Fibroblast of upper back skin (primary cell): ENCODE measurements at places on chromosomes 5 and 9.
A peak's percentile ranks its signal among the peaks of the same experiment; 100 is the strongest.

DNA sequence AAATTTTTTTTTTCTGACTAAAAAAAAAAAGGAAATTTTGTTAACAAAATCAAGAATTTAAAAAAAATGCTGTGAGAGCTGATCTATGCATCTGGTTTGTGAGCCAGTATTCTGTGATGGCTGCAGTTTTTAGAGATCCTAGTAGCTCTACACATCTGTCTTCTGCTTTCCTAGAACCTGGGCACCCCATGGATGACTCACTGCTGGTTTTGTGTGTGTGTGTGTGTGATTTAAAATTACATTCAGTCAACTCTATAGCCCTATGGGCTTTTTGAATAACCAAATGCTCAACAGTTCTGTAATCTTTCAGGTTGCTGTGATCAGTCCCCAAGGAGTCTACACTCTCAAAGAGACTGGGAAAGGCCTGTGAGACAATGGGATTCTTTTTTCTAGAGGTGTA lies 2.5 kb upstream of the PSMD5 start:
- DNase-seq, result peak; percentile 4

DNA sequence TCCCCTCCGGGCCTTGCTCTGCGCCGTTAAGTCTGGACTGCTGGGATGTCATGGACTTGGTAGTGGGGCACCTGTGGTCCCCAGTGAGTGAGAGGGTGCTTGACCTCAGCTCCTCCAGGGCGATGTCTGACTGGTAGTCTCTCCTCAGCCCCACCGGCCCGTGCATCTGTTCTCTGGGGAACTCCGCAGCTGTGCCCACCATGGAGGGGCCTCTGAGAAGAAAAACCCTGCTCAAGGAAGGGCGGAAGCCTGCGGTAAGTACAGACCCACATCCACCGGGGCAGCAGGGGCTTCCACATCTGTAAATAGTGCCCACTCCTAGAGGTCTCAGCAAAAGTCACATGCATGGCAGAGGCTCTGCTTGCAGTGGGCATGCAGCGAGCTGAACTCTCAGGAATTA lies 52.6 kb upstream of the GARNL3 start:
- no peak for DNase-seq

DNA sequence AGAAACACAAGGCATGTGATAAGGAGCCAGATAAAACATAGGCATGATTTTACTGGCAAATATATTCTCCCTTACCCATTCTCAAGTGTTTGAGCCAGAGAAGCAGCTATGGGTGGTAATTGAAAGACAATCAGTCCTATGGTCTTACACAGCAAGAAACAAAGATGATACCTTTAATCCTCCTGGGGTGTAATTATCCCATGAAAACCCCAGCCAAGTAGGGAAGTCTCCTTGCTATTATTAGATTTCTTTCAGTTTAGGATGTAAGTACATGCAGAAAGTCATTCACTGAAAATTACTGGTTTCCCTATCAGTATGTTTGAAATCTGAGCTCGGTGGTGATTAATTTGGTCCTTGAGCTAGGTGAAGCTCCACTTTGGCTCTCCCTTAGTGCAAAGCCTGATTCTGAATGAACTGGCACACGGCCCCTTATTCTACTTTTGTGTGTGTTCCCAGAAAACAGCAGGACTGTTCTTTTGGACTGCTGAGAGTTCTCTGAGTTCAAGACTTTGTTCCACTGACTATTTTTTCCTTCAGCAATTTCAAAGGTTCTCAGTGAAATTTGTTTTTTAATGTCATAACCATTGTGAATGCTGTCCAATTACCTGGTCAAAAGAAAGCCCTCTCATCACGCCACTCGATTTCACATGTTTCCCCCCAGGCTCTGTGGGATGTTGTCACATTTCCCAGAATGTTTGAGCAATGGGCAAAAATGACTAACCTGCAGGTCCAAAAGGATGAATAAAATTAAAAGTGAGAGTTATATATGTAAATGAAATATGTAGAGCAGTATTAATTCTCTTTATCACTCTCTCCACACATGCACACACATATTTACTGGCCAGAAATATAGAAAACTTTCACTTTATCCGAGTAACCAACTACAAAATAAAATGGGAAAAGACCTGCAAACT lies 343.0 kb downstream of the RAB3C start:
- DNase-seq, result peak; percentile 10

GRCh38 chr9:36282275-36282674 lies 24.0 kb upstream of the GNE start:
- DNase-seq, result no peak

DNA sequence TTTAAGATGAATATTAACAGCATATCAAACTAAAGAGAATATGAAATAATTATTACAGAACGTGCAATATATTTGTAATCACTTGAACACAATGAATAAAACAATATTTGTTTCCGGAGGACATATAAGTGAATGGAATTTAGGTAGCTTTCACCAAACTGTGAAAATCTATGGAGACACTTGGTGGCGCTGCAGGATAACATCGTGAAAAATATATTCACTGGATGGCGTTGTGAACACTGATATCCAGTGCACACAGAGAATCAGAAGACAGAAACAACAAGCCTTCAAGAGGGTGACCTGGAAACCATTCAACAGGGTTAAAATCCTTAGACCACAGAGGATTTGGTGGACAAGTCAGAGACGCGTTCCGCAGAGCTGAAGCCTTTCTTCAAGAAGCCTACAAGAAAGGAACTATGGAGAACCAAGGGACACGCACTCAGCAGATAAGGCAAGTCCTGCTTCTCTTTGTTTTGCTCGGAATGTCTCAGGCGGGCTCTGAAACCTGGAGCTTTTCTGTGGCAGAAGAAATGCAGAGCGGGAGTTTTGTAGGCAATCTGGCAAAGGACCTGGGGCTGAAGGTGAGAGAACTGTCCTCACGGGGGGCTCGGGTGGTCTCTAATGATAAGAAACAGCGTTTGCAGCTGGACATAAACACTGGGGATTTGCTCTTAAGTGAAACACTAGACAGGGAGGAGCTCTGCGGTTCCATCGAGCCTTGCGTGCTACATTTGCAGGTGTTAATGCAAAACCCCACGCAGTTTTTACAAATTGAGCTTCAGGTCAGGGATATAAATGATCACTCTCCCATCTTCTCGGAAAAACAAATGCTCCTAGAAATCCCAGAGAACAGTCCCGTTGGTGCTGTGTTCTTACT lies at the start of gene PCDHB11:
PCDHB11 (plus strand) TSS at position 269 of the 877 bp plus-strand sequence; CDS start at position 417, 148 bp downstream.
- no peak for DNase-seq

DNA sequence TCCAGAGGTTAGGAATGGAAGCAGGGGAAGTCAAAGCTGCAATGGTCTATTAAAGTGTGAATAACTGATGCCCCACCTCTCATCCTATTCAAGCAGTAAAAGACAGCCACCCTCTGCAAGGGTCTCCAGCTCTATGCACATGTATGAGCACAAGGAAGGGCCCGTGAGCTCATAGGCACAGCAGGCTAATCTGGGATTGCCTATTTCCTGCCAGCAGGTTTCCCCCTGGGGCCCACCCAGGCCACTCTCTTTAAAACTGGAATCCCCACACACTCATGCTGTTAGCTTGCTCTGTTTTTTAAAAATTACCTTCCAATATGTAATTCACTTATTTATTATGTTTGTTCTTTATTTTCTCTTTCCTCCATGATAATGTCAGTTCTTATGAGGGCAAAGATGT lies 48.7 kb upstream of the ZNF366 start:
- DNase-seq, result peak; percentile 25

DNA sequence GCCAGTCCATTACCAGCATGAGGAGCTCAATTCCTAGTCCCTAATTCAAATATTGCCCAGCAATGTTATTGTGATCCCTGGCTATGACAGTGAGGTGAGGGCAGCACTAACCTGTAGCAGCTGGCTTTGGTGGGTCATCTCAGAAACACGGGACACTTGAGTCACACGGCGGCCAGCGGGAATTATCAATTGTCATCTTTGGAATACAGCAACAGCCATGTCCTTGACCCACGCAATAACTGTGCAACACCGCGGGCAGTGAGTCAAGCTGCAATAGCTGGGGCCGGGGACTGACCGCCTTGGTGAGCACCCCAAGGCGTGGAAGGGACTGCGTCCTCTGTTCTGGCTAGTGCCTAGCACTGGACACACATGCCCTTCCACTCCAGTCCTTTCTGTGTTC lies 62.5 kb upstream of the ALDH1B1 start:
- no peak for DNase-seq

DNA sequence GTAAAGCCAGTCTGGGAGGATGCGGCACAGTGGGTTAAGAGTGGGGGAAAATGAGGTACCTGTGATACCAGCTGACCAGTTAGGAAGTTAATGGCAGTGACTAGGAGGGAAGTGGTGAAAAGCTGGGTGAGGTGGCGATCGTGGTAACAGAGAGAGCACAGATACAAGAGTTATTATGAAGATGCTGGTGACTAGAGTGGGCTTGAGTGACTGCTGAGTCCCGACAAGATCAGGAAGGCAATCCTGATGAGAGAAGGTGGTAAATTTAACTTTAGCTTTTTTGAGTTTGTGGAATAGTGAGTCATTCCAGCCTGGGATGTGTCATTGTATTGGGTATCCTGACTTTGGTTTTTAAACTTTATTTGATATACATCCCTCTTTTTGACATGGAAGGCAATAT lies 38.8 kb downstream of the CMYA5 start:
- peak; percentile 8 for DNase-seq

DNA sequence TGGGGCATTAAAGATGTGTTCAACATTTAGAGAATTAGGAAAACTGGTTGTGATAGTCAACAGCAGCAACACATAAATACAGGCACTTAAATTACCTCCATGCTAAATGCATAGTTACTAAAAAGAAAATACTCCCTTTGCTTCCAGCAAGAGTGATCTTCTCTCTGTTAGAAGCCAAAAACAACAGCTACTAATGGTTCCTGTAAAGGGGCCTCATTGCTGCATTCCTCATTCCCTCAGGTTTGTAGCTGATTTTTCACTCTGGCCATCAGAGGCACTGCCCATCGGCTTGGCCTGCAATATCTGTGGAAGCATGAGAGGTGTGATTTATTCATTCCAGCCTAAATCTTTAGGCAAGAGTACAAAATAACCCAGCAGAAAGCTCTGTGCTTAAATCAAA lies 466.0 kb upstream of the ADAMTS16 start:
- DNase-seq, result peak; percentile 21

DNA sequence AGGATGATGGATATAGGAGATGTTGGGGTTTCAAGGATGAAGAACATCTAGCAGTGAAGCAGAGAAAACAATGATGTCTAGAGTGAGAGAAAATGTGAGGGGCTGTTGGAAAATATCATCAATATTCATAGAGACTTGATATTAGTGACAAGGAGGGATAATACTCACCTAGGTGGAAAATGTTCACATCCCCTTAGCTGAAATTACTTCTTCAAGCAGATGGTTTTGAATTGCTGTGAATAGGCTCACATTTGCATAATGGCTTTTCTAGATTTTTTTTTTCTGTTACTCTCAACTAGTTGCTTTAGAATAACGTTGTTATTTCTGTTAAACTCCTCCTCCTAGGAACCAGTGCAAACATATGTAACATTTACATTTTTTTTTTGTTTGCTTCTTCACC lies 61.6 kb upstream of the MAP1B start:
- no peak for DNase-seq

DNA sequence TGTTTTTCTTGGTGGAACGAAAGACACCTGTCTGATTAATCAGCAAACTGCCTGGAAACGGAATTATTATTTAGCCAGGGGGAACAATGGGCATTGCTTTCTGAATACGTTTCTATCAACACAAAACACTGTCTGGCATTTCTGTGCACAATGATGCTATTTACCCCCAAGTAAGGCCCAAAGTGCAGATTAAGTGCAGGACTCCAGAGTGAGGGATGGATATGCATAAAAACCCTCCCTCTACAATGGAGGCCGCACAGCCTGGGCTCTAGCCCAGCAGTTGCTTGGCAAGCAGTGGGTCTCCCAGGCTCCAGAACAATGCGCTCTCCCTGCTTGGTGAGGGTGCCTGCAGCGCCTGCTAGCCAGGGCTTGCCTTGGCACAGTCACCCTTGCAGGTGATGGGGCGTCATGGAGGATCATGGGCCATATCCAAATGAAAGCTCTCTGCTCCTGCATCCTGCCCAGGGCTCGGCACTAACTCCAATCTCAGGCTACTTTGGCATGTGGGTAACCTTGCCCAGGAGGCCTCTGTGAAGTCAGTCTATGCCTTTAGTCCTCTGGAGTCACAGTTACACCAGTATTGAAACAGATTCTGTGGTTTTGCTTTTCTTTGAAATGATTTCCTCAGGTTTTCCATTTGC lies 11.5 kb upstream of the SPATA24 start:
- no peak for DNase-seq

GRCh38 chr5:123610665-123611405 lies 98.9 kb downstream of the CSNK1G3 start:
- DNase-seq, result peak; percentile 65

- DNase-seq, result peak; percentile 68
Measured at GRCh38 chr5:150694612-150695011, 6.2 kb downstream of the RBM22 start.

- DNase-seq, result no peak
Measured at GRCh38 chr5:142874540-142874939, 104.4 kb downstream of the ARHGAP26 start.

DNA sequence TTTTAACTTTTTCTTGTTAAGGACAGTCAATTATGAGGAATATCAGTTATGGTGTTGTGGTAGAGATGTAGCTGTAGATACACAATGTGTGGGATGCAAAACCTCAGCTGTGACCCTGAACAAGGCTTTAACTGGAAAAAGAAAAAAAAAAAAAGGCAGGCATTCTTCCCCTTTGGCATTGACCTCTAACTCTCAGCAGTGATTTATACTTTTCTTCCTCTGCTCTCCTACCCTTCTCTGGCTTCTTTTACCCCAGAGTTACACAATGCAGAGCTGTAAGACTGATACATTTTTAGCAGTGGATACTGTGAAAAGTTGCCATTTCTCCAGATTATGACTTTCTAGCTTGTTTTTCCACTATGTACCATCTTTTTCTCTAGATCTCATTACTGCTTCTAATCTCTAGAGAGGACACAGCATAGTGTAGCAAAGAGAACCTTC lies 2.0 kb downstream of the CTNNAL1 start:
- DNase-seq, result no peak

- DNase-seq, result no peak
Measured at GRCh38 chr5:143031781-143032580, 261.8 kb downstream of the ARHGAP26 start.

DNA sequence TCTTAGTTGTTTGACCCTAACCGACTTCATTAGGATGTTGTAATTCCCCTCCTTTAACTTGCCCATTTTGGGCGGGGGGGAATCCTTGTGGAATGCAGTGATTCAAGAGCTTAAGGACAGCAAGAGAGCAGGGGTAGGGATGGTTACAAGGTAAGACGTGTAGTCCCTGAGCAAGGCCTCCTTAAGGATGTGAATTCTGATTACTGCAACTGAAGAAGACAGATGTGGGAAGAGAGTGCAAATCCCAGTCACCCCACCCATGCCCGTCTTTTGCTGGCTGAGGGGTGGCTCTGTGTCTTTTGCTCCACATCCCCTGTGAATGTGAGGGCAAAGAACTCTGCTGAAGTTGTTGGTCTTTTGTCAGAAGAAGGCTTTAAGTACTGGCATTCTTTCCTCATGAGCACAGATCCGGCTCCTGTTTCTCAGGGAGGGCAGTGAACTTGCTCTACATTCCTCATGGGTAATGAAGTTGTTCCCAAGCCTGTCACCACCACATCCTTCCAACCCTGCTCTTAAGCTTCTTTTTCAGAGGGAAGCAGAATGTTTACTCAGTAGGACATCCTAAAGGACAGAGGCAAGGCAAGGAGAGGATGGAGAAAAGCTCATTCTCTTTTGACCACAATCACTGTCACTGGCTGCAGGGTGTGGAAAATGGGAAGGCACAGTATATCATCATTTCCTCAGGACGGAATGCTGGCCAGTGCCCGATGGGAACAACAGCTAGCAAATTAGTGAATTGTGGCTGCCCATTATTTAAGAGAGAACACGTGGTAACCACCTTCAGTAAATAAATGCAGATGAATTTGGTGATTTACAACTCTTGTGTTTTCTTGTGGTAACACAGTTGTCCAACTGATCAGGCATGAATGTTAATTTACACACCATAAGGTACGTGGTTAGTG lies 61.5 kb downstream of the RAI14 start:
- DNase-seq, result peak; percentile 97

GRCh38 chr9:111572950-111573604 lies 26.4 kb downstream of the PTGR1 start:
- peak; percentile 96 for DNase-seq
